ENCODE measurements at places on chromosomes 1 and 21. TPM values are rescaled to one million over a fixed set of nuclear protein-coding genes. Genes with fewer than 3 reads are reported as not detected.

Gene RUNX3
- 0.22 TPM for total RNA-seq

Gene CORT
- total RNA-seq: 0.98 TPM

- peak; percentile 97 for DNase-seq
Measured at GRCh38 chr21:35204850-35205541, 155.9 kb upstream of the RUNX1 start.

- DNase-seq: peak; percentile 31
Measured at GRCh38 chr1:6181347-6181770, 1.2 kb upstream of the CHD5 start.

GRCh38 chr1:28745653-28746173, 9.0 kb downstream of the YTHDF2 start:
- no peak for DNase-seq

DNA sequence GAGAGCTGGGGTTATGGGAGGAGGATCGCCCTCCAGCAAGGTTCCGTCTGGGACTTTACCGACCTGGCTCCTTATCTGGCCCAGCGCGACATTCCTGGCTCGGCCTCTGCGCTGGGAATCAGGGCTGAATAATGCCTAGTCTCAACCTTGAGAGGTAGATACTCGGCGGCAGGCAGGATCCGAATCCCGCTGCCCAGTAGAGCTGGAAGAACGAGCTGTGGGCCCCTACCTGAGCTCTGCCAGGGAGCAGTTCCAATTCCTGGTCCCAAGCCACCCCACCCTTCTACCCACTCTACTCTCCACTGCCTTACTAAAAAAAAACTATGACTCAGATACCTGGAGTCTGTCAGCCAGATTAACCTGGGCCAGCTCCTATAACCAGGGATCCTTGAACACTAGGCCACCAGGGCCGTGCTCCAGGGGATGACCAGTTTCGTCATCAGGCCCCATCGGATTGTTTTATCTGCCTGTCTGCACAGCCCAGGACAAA, 53.6 kb downstream of the RHBG start:
- no peak for DNase-seq

All from muscle of leg (tissue), 16 donors.